GM12878 (cell line): ENCODE measurements at places on chromosomes 4 and X.

DNA sequence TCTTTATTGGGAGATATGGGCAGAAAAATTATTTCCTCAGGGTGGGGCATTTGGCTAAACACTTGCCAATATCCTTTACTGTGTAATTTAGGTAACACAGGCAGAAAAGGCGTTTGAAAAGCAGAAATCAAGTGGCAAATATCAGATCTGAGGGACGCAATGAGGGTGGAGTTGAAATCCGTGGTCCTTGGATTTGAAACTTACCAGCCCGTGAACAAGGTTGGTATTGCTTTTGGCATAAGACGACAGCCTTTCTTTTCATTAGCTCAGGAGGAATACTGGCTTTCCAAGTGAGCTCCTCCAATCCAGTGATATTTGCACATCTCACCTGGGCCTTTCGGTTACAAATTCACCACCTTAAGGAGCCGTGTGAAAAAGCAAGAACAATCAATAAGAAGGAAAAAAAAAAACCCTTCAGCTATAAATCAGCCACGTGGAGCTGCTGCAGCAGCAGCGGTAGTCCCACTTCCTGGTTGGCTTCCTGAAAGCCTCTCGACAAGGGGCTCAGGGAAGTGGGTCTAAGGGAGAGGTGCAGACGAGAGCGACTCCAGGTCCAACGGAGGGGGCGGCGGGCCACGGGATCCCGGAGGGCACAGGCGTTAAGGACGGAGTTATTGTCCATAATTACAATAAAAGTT is 734 bp upstream of the GALNT7 start:
- DNase-seq = no peak

GRCh38 chr4:34105311-34105710 is 2139.0 kb downstream of the ARAP2 start:
- DNase-seq = no peak

DNA sequence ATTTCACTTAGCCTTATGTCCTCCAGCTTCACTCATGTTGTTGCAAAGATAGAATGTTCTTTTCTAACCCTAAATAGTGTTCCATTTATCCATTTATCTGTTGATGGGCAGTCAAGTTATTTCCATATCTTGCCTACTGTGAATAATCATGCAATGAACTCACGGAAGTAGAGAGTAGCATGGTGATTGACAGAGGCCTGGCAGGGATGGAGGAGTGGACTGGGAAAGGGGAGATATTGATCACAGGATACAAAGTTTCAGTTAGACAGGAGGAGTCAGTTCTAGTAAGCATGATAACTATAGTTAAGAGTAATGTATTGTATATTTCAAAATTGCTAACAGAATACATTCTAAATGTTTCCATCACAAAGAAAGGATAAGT is 10.3 kb upstream of the CLNK start:
- no peak for DNase-seq

- no peak for DNase-seq
These were observed 18.1 kb downstream of the CD40LG start for GRCh38 chrX:136666088-136666487.

DNA sequence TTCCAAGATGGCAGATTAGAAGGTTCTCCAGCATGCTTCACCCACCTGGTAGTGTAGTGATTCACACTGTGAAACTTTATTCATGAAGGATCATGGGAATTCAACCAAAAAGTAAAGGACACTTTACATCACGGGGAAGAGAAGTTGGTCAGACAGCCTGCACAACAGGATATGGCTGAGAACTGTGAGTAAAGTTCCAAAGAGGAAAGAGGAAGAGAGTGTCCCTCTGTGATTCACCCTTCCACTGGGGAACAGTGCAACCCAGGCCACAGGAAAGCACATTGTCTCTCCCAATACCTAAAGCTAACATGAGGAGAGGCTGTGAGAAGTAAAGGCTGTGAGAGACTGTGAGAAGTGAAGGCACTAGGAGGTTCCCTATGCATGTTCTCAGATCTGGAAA is 137.2 kb downstream of the STPG2 start:
- DNase-seq = no peak
